ENCODE measurements at places on chromosomes 2 and 18. TPM values are rescaled to one million over a fixed set of nuclear protein-coding genes. Genes with fewer than 3 reads are reported as not detected.

GRCh38 chr2:10144771-10145518 lies 22.4 kb downstream of the RRM2 start:
- no peaks in the 10 kb centered on the region for H3K27me3 ChIP-seq
- H3K4me3 ChIP-seq: no peak overlapping the region
- H3K36me3 ChIP-seq: peaks cover 57% of the 10 kb centered on the region
- no peak overlapping the region for H3K27ac ChIP-seq
- H3K4me1 ChIP-seq: peaks cover 13% of the 10 kb centered on the region

GRCh38 chr2:235533616-235534385 lies 40.0 kb downstream of the AGAP1 start:
- no peaks in the 10 kb centered on the region for H3K4me1 ChIP-seq
- H3K36me3 ChIP-seq: no peaks in the 10 kb centered on the region
- H3K27me3 ChIP-seq: peaks cover 10% of the 10 kb centered on the region
- DNase-seq: no peak
- no peak overlapping the region for H3K27ac ChIP-seq
- no peak overlapping the region for H3K4me3 ChIP-seq

- H3K36me3 ChIP-seq: no peaks in the 10 kb centered on the region
- peaks cover 30% of the 10 kb centered on the region for H3K27me3 ChIP-seq
- DNase-seq: peak; percentile 53
- H3K4me1 ChIP-seq: peaks cover 10% of the 10 kb centered on the region
Observed at GRCh38 chr2:71452565-71452964, 796 bp upstream of the DYSF start.

GRCh38 chr2:134778372-134778771 lies 59.6 kb upstream of the TMEM163 start:
- H3K4me3 ChIP-seq: no peak overlapping the region
- H3K27ac ChIP-seq: no peak overlapping the region
- DNase-seq: no peak
- H3K36me3 ChIP-seq: no peaks in the 10 kb centered on the region
- H3K27me3 ChIP-seq: no peaks in the 10 kb centered on the region
- H3K4me1 ChIP-seq: peaks cover 14% of the 10 kb centered on the region

GRCh38 chr2:30691948-30692828 lies 115.1 kb downstream of the CAPN13 start:
- H3K27ac ChIP-seq: no peak overlapping the region
- no peaks in the 10 kb centered on the region for H3K27me3 ChIP-seq
- H3K36me3 ChIP-seq: no peaks in the 10 kb centered on the region
- H3K4me1 ChIP-seq: no peaks in the 10 kb centered on the region
- DNase-seq: no peak

DNA sequence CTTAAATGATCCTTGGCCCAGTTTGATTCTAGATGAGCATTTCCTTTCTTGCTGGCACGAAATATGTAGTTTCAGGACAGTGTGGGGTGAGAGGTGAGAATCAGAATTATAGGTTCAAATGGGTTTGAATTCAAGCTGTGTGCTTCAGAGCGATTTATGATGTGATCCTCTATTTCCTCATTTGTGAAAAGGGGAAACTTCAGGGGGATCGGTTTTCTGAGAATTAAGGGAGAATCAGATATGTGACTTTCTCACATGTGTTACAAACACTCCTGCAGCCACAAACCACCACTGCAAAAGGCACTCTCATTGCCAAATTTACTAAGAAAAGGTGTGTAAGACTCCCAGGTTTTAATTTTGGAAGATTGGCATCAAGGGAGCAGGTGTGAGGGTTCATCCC lies 24.4 kb downstream of the HK2 start:
- H3K4me1 ChIP-seq: peaks cover 9% of the 10 kb centered on the region
- H3K4me3 ChIP-seq: no peak overlapping the region
- no peaks in the 10 kb centered on the region for H3K27me3 ChIP-seq
- DNase-seq: no peak
- no peak overlapping the region for H3K27ac ChIP-seq
- peaks cover 26% of the 10 kb centered on the region for H3K36me3 ChIP-seq

GRCh38 chr2:211401328-211401727 lies 844.9 kb downstream of the CPS1 start:
- no peak overlapping the region for H3K27ac ChIP-seq
- no peak overlapping the region for H3K4me3 ChIP-seq
- no peaks in the 10 kb centered on the region for H3K27me3 ChIP-seq
- no peaks in the 10 kb centered on the region for H3K36me3 ChIP-seq
- no peaks in the 10 kb centered on the region for H3K4me1 ChIP-seq

DNA sequence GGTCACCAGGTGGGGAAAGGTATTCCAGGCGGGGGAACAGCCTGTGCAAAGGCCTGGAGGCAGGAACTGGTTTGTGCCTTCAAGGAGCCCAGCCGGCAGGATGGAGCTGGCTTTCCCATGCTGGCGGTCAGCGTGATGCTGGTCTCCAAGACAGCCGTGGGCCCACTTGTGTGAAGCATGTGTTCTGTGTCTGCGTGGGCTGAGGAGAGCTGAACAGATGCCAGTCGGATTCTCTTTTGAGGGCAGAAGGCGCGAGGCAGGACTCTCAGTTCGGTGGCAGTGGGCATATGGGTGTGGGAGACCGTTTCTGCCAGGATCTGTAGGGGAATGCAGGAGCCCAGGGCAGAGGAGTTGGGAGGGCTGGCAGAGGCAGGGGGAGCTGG lies 191.6 kb downstream of the TWIST2 start:
- no peaks in the 10 kb centered on the region for H3K36me3 ChIP-seq
- H3K4me1 ChIP-seq: no peaks in the 10 kb centered on the region
- peaks cover under 1% of the 10 kb centered on the region for H3K27me3 ChIP-seq
- no peak overlapping the region for H3K27ac ChIP-seq
- DNase-seq: no peak

DNA sequence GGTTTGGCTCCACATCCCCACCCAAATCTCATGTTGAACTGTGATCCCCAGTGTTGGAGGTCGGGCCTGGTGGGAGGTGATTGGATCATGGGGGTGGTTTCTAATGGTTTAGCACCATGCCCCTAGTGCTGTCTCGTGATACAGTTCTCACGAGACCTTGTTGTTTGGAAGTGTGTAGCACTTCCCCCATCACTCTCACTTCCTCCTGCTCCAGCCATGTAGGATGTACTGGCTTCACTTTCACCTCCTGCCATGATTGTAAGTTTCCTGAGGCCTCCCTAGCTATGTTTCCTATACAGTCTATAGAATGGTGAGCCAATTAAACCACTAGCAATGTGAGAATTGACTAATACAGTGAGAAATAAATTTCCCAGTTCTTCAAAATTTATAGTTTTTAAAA lies 325.9 kb downstream of the FSIP2 start:
- no peak for DNase-seq
- no peaks in the 10 kb centered on the region for H3K36me3 ChIP-seq
- no peaks in the 10 kb centered on the region for H3K27me3 ChIP-seq

- no peak overlapping the region for H3K27ac ChIP-seq
- no peaks in the 10 kb centered on the region for H3K4me1 ChIP-seq
- no peaks in the 10 kb centered on the region for H3K27me3 ChIP-seq
- DNase-seq: no peak
- H3K4me3 ChIP-seq: no peak overlapping the region
Observed at GRCh38 chr18:37199741-37200140, 365.9 kb downstream of the CELF4 start.

DNA sequence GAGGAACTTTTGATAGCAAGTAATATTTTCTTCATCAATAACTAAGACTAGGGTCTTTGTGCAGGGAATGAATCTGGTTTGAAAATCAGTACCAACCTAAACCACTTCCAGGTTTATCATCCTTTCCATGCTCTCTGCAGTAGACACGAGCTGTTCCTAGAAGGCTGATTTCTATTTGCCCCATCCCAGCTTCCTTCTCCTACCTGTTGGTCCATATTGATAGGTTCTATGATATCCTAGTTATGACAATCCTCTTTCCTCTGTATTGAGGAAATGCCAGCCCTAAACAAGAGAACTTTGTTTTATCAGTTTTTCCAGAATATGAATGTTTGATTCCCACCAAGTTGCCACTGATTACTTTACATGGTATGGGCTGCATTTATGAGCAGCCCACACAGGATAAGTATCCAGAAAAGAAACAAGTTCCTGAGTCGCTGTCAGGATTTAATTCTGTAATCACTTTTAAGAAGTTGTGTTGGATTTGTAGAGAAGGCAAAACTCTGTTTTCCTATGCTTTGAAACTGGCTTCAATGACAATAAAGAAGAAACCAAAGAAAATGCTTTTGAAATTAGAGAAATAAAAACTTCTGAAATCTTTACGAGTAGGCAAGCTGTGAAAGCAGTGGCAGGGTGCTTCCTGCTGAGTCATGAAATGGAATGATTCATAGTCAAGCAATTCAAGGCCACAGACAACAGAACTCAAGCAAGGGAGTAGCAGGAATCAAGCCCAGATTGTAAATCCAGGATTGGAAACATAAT lies 37.3 kb upstream of the TANK start:
- peaks cover 3% of the 10 kb centered on the region for H3K36me3 ChIP-seq
- DNase-seq: peak; percentile 62

GRCh38 chr2:178273787-178274360 lies 79.6 kb downstream of the OSBPL6 start:
- H3K4me1 ChIP-seq: no peaks in the 10 kb centered on the region
- H3K4me3 ChIP-seq: no peak overlapping the region

GRCh38 chr2:100903534-100904258 lies 83.8 kb downstream of the NPAS2 start:
- no peak for DNase-seq
- no peak overlapping the region for H3K27ac ChIP-seq
- no peaks in the 10 kb centered on the region for H3K36me3 ChIP-seq
- peaks cover 7% of the 10 kb centered on the region for H3K27me3 ChIP-seq
- no peaks in the 10 kb centered on the region for H3K4me1 ChIP-seq
- no peak overlapping the region for H3K4me3 ChIP-seq

DNA sequence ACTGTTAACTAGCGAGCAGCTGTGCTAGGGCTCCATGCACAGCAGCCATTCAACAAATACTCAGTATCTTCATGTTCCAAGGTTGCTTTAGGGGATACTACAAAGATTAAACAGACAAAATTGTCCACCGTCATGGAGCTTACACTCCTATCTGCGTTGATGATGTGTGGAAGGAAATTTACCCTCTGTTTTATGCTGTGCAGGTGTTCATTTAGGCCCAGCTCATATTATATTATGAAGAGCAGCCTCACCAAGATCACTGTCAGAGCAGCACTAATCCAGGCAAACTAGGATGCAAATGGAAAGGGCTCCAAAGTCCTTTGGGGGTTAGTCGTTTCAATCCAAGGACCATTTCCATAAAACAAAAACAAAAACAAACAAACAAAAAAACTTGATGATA lies 13.4 kb upstream of the WIPF1 start:
- H3K4me3 ChIP-seq: peak overlapping the region; percentile 6
- no peaks in the 10 kb centered on the region for H3K27me3 ChIP-seq
- peaks cover 22% of the 10 kb centered on the region for H3K36me3 ChIP-seq
- peak overlapping the region; percentile 96 for H3K27ac ChIP-seq

DNA sequence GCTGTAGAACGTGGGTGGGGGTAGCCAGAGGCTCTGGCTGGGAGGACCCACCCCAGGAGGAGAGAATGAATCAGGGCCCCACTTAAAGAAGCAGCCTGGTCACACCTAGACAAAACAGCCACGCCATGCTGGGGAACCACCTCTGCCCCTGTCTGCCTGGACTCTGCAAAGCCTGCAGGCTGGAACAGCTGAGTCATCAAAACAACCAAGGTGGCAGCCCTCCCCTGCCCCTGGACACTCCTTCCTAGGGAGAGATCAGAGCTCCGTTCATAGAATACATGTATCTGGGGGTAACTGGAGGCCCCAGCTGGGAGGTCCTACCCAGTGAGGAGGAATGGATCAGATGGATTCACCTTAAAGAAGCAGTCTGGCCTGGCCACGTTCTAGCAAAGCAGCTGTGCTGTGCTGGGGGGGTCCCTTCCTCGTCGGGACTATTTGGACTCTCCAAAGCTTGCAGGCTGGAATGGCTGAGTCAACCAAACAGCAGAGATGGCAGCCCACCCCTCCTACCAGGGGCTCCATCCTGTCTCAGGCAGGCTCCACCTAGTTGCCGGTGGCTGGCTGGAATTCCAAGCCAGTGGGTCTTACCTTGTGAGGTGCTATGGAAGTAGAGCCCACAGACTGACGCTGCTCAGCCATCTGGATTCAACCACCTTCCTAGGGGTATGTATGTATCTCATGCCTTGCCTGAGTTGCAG lies 50.5 kb upstream of the NT5C1B start:
- H3K4me3 ChIP-seq: no peak overlapping the region
- H3K27ac ChIP-seq: no peak overlapping the region
- H3K4me1 ChIP-seq: no peaks in the 10 kb centered on the region
- H3K27me3 ChIP-seq: no peaks in the 10 kb centered on the region

GRCh38 chr2:24360050-24360962 lies at the start of gene ITSN2:
Gene ITSN2 (minus strand): TSS chr2:24360536. CDS start chr2:24328082, 32,454 bp downstream.
- H3K36me3 ChIP-seq: peaks cover 12% of the 10 kb centered on the region
- peak; percentile 86 for DNase-seq
- peak within 1 kb of the TSS; percentile 92 for H3K27ac ChIP-seq
- peak within 1 kb of the TSS; percentile 85 for H3K4me3 ChIP-seq
- H3K27me3 ChIP-seq: no peaks in the 10 kb centered on the region

COL3A1 gene
- total RNA-seq: not detected

COL5A2 gene
- 0.85 TPM for total RNA-seq

STRN gene
- total RNA-seq: 25.0 TPM

IL1R2 gene
- 35.6 TPM for total RNA-seq

SERPINB10 gene
- not detected for total RNA-seq

AGXT gene
- not detected for total RNA-seq

GAREM2 gene
- total RNA-seq: 1.4 TPM

Measured in activated CD4-positive, alpha-beta memory T cell treated with anti-CD3 and anti-CD28 coated beads for 36 hours (primary cell).